Naive thymus-derived CD8-positive, alpha-beta T cell (primary cell): ENCODE measurements at places on chromosomes 5 and 9. TPM values are rescaled to one million over a fixed set of nuclear protein-coding genes. Genes with fewer than 3 reads are reported as not detected.
A peak's percentile ranks its signal among the peaks of the same experiment; 100 is the strongest.

DNA sequence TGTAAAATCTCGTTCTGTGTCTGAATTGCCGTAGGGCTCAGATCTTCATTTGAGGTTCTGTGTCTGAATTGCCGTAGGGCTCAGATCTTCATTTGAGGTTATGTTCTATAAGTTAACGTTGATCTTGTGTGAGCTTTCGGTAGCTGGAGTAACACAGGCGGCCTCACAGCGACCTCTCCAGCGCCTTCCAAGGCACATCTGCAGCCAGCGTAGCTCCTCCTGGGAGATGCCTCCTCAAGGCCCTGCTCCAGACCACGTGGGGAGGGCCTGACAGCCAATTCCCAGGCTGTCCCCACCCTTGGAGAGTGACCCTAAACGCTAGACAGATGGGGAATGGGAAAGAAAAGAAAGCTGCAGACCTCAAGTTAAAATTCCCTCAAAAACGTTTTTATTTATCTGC, 8.7 kb upstream of the AHRR start:
- H3K4me1 ChIP-seq: peaks cover 10% of the 10 kb centered on the region
- H3K36me3 ChIP-seq: peaks cover 47% of the 10 kb centered on the region
- no peaks in the 10 kb centered on the region for H3K27me3 ChIP-seq
- DNase-seq: no peak
- no peak overlapping the region for H3K4me3 ChIP-seq
- H3K27ac ChIP-seq: no peak overlapping the region

DNA sequence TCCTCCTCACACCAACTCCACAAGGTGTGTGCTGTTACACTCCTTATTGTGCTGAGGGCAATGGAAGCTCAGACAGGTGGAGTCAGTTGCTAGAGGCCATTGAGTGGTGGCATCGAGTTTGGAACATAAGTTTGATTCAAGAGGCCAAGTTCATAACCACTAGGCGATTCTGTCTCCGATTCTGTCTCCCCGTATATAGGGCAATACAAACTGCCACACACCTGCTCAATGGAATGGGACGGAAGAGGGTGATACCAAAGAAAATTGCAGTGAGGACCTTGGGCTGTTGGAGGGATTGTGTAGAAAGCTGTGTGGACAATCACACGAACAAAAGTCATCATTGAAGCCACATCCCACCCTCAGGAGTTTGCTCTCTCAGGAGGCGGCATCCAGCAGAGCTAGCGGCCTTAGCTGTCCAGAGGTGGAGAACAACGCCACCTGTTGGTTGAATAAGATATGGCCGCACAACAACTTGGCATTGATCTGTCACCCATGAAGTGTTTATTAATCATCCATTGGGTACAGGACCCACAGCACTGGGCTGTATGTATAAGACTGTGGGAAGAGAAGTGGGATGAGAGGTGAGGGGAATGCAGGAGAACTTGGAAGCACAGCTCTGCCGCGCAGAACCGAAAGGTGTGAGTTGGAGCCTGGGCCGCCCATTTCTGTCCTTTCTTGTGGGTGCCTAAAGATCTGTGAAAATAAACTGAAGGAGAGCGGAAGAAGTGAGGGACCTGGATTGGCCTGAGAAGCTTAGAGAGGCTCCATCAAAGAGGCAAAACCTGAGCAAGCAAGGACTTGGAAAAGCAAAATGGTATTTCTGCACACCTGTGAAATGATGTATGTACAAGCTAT, 16.1 kb upstream of the NEUROG1 start:
- no peak overlapping the region for H3K27ac ChIP-seq
- H3K4me3 ChIP-seq: no peak overlapping the region
- no peaks in the 10 kb centered on the region for H3K36me3 ChIP-seq
- DNase-seq: peak; percentile 29
- peaks cover 19% of the 10 kb centered on the region for H3K27me3 ChIP-seq

DNA sequence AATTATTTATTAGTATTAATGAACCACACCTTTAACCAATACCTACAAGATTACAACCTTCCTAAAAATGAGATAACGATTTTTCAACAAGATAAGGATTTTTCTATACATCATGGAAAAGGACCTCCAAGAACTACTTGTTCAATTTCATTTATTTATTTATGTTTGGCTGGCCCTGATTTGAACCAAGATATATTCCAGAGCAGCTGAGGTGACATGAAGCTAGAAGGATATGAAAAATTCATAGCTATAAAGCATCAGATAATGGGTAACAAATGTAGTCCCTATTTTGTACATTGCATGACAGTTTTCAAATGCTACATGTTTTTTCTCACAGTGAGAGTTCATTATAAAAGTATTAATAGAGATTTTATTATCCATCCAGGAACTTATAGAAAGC, 798.5 kb upstream of the ARRDC3 start:
- no peak for DNase-seq
- H3K27ac ChIP-seq: no peak overlapping the region
- no peaks in the 10 kb centered on the region for H3K27me3 ChIP-seq

DNA sequence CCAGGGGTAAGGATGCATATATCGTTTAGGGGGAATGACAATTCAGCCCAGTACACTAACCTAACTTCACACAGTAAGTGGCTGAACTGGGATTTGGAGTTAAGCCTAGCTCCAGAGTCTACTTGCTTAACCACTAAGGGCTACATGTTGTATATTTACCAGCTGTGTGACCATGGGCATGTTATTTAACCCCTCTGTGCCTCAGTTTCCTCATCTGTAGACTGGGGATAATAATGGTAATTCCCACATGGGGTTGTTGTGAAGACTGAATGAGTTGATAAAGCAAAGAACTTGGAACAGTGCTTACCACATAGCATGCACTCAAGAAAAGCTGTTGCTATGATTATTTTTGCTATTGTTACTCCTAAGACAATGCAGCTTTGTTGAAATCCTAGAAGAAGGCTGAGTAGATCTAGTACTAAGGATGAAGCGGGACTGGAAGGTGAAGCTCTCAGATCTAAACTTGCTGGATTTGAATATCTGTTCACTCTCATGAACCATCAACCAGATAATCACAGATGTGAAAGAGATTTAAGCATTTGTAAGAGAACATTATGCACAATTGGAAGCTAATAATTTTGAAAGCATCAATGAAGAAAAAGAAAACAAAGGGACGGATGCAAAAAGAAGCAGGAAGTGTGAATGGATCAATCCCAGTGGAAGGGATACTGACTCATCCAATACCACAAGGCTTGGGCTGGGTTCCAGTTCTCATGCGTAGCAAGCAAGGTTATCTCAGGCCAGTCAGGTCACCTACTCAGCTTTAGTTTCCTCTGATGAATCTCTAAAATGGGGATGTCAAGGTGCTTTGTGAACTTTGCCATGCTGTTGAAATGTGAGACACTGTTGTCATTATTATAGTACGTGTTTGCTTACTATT, 78.5 kb upstream of the TBC1D2 start:
- peaks cover 6% of the 10 kb centered on the region for H3K36me3 ChIP-seq
- no peaks in the 10 kb centered on the region for H3K4me1 ChIP-seq
- DNase-seq: no peak
- H3K27ac ChIP-seq: no peak overlapping the region

DNA sequence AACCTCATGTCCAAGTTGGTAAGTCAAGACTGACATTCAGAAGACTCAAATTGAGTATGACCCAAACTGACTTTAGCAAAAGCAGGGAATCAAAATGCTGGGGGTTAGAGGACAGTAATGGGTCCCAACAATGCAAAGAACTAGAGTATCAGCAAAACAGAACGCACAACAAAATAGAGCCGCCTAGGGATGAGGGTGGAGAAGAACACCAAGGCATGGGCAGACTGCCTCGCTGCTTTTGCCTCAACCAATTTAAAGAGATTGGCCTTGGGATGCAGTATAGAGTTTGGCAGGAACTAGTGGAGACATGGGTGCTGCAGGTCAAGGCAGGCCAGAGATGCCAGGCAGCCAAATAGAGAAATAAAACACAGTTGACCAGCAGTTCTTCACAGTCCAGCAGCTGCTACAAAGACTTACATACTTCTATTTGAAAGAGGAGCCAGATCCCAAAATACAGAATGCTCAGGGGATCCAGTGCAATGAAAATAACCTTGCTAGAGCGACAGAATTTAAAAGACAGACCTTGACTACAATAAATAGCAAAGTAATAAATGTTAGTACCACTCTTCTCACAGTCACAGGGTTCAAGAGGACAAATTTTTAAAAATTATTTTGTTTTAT, 83.9 kb upstream of the NIPBL start:
- peaks cover 6% of the 10 kb centered on the region for H3K27me3 ChIP-seq
- no peak overlapping the region for H3K27ac ChIP-seq
- no peaks in the 10 kb centered on the region for H3K36me3 ChIP-seq
- DNase-seq: no peak

DNA sequence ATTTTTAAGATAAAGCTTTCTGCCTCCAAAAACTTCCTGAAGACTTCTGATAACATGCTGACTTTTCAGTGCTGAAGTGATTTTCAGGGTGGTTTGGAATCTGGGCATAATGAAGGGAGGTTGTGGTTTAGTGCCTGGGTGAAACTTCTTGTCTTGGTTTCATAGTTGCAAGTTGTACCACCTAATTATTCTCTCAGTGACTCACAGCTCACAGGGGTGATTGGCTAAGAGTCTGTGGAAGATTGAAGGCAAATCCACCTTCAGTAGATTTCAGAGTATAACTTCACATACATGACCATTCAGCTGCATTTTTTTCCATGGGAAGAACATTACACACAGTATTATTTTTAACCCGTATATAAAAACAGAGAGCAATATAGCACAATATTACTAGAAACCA, 199.9 kb downstream of the PTTG1 start:
- no peaks in the 10 kb centered on the region for H3K36me3 ChIP-seq
- H3K27me3 ChIP-seq: peaks cover 13% of the 10 kb centered on the region
- no peak for DNase-seq
- no peak overlapping the region for H3K4me3 ChIP-seq

GRCh38 chr5:134664448-134664847, 15.9 kb downstream of the SEC24A start:
- H3K27me3 ChIP-seq: no peaks in the 10 kb centered on the region
- no peak for DNase-seq
- H3K4me1 ChIP-seq: peaks cover 12% of the 10 kb centered on the region
- H3K36me3 ChIP-seq: peaks cover 51% of the 10 kb centered on the region
- no peak overlapping the region for H3K4me3 ChIP-seq

DNA sequence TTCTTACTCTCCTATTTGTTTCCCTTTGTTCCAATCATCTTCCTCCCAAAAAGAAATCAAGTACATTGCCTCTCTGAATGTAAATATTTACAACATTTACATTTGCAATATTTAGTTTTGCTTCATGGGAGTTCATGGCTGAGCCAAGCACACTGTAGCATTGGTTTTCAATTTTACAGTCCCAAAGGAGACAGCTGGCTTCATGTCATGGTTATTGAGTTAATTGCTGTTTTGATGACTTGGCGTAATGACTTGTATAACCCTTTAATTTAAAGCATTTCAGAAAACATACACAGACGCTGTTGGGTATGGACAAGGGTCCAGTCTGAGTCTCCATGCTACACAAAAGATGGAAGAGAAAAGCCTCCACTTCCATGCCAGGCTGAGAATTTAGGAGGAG, 25.6 kb upstream of the VLDLR start:
- DNase-seq: no peak
- no peaks in the 10 kb centered on the region for H3K36me3 ChIP-seq
- H3K4me1 ChIP-seq: no peaks in the 10 kb centered on the region
- H3K4me3 ChIP-seq: no peak overlapping the region

DNA sequence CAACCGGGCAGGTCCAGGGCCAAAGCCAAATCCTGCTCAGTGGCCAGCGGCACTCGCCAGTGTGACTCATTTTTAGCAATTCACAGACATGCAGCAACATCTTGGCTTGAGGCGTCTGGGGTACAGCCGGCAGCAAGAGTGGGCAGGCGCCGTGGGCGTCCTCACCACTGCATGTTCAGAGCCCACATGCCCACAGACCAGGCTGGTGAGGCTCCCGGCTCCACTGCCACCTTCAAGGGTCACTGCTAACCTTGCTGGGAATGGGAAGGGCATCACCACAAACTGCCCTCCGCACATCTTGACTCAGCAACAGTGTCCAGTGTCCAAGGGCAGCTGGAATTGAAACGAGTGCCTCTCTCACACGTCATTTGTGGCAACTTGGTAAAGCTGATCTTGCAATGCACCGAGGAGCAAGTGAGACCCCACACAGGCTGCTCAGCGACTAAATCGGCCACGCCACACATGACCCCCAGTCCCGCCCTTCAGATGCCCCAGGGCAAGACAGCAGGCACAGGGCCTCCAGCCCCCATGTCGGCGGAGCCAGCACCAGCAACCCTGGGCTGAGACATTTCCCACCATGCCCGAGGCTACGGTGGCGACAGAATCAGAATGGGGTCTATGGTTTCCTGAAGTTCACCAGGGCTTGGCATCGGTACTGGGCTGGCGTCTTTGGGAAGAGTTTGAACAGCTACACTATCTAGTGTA, 140.3 kb downstream of the ROR2 start:
- peaks cover 6% of the 10 kb centered on the region for H3K27me3 ChIP-seq
- no peak overlapping the region for H3K4me3 ChIP-seq
- DNase-seq: no peak
- H3K4me1 ChIP-seq: peaks cover 1% of the 10 kb centered on the region
- no peak overlapping the region for H3K27ac ChIP-seq

DNA sequence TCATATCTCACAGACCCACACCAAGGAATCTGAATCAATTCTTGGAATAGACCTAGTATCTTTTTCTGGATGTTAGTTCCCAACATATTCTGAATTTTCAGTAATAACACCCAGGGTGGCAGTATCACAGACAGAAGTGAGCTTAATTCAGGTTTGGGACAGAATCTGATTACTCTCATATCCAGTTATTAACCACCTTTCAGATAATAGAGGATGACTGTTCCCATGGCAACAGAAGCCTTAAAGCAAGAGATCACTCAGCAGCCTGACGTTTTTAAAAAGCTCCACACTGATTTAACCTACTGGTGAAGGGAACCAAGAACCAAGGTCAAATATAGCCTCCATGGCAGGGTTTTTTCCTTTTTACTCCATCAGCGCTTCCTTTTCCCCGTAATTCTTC, 68.4 kb downstream of the ACTBL2 start:
- no peaks in the 10 kb centered on the region for H3K27me3 ChIP-seq
- no peaks in the 10 kb centered on the region for H3K36me3 ChIP-seq
- H3K27ac ChIP-seq: no peak overlapping the region
- H3K4me1 ChIP-seq: no peaks in the 10 kb centered on the region

DNA sequence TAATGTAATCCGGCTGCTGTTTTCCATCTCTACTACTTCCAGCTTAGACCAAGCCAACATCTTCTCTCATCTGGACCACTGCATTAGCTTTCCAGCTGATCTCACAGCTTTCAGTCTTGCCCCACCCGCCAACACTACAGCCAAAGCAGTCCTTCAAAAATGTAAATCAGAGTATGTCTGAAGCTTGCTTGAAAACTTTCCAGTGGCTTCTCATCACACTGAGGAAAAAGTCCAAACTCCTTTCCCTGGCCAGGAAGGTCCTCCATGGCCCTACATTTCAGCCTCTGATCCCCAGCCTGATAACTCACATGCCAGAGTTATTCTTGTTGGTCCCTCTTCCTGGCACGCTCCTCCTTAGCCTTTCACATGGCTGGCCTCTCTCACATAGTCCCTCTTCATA, 38.5 kb downstream of the TTC1 start:
- H3K4me3 ChIP-seq: no peak overlapping the region
- no peak overlapping the region for H3K27ac ChIP-seq
- no peaks in the 10 kb centered on the region for H3K27me3 ChIP-seq
- H3K4me1 ChIP-seq: peaks cover 4% of the 10 kb centered on the region

Gene GRM6
- not detected for total RNA-seq

Gene C5orf52
- not detected for total RNA-seq

Gene CYSRT1
- total RNA-seq: 0.47 TPM

Gene LRRC70
- total RNA-seq: 1.1 TPM
